Activated CD4-positive, alpha-beta T cell treated with anti-CD3 and anti-CD28 coated beads for 1 hour (primary cell): ENCODE measurements at places on chromosomes 1 and 21.

DNA sequence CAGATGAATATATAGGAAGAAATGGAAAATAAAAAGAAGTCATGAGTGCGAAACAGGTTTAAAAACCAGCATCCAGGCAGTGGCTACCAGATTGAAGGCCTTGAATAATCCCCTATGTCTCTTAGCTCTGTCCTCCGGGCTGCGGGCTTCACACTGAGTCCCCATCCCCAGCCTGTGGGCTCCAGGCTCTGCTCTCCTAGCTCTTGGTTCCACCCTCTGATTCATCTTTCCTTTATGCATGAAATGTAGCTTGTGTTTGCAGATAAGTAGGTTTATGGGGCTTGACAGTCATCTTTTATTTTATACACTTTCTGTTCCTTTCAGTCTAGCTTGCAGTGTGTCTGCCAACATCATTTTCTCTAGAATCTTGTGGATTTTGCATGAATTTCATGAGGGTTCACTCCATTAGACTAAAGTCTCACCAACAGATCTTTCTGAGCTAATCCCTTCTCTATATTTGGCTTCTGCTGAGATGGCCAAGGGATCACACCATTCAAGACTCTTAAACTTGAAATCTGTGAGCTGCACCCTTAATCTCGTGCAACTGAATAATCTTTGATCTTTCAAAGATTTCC lies 174.5 kb downstream of the PLPPR4 start:
- no peak for DNase-seq

DNA sequence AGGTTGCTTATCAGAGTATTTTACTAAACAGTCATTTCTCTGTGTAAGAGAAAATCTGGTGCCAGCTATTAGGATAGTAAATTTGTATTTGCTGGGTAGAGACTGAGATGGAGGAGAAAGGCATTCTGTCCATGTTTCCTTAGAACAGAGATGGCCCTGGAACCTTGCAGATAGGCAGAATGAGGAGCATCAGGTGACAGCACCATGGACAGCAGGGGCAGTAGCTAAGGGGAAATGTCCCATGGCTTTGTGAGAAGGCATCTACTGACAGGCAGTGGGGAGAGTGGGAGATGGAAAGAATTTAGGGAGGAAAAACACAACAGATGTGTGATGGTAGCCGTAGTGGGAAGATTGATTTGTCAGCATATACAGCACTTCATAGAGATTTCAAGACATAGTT lies 105.0 kb downstream of the PRRX1 start:
- no peak for DNase-seq

DNA sequence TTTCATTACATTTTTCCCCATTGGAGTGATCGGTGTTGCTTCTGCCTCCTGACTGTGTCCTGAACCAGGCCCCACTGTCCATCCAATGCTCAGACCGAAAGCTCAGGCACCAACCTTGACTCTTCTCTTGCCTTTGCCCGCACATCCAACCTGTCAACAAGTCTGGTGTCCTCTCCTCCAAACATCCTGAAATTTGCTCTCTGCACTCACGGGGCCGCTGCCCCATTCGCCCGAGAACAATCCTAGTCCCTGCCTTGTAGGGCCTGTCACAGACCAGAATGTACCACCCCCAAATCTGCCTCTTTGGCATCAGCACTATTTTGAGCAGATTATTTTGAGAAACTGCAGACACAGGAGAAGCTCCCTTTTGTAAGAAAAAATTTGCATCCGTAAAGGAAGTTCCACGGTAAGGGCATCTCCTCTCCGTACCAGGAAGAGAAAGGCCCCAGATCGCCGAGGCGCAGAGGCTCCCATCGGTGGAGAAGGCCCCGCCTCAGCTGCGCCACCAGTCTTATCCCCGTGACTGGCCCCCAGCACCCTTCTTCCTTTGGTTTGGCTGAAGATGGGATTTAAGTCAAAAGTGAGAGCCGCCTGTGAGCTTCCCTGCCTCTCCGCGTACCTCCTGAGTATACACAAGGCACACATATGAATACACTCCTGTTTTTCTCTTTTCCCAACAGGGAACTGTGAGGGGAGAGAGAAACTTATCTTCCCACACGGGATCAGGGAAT lies 7.1 kb downstream of the MORN1 start:
- DNase-seq = no peak

- DNase-seq = peak; percentile 13
Measured at GRCh38 chr1:150973836-150974579, 627 bp downstream of the CERS2 start.
